Activated CD8-positive, alpha-beta T cell treated with anti-CD3 and anti-CD28 coated beads, Interleukin-2, amount 10 ng/mL, durations not matched to agents 7 days and 5 days (primary cell): ENCODE measurements at places on chromosomes 6 and 20. TPM values are rescaled to one million over a fixed set of nuclear protein-coding genes. Genes with fewer than 3 reads are reported as not detected.

- DNase-seq, result no peak
Observed at GRCh38 chr6:88358846-88359245, 192.7 kb upstream of the CNR1 start.

The TBP gene
- total RNA-seq, result 20.0 TPM

DNA sequence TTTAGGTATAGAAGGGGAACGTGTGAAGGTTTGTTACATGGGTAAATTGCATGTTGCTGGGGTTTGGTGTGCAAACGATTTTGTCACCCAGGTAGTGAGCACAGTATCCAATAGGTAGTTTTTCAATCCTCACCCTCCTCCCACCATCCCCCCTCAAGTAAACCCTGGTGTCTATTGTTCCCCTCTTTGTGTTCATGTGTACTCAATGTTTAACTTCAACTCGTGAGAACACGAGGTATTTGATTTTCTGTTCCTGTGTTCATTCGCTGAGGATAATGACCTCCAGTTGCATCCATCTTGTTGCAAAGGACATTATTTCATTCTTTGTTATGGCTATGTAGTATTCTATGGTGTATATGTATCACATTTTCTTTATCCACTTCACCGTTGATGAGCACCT lies 11.6 kb upstream of the VNN1 start:
- no peak for DNase-seq

DNA sequence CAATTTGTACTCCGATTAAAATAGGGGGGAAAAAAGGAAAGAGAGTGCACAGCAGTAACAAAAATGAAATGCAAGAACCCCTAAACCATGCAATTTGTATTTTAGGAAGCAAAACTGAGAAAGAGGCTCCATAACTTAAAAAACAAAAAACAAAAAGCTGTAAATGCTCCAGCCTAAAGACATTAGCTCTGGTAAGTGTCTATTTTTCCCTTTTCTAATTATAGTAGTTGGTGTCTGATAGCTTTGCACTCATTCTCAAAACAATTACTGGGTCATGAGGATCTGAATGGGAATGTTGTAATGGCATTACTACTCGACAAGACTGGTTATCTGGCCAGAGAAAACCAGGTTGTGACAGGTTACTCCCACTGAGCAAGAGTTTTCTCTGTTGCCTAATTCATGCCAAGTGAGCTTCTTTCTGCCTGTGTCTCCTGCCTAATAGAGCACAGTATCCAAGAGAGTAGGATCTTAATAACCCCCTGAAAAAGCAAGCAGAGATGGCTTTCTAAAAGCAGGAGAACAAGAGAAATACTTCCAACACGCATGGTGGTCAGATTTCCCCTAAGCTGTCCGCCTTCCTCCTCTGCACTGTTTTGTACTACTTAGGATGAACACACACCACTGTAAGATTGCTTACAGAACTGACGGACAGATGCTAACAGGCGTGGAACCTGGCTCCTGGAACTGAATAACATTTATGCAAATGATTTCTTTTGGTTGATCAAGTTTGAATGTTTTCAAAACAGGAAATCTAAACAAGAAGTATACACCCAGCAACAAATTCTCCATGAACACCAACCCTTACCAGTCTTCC lies 86.4 kb downstream of the FKBP5 start:
- DNase-seq, result no peak

GRCh38 chr20:17556837-17557674 lies 12.8 kb upstream of the DSTN start:
- no peak for DNase-seq

The TRIM15 gene
- total RNA-seq, result not detected

GRCh38 chr6:41736186-41736733 lies 852 bp upstream of the TFEB start:
- DNase-seq, result no peak

GRCh38 chr20:57198132-57199072 lies 68.0 kb downstream of the BMP7 start:
- DNase-seq, result no peak

- DNase-seq, result no peak
Observed at GRCh38 chr6:108648191-108648590, 87.5 kb downstream of the FOXO3 start.

The STXBP5 gene
- 21.2 TPM for total RNA-seq

GRCh38 chr6:44246663-44247337 lies at the start of gene HSP90AB1:
HSP90AB1 (plus strand) TSS chr6:44247101; CDS start chr6:44248630, 1,529 bp downstream.
- DNase-seq, result peak; percentile 97

The AVP gene
- not detected for total RNA-seq

DNA sequence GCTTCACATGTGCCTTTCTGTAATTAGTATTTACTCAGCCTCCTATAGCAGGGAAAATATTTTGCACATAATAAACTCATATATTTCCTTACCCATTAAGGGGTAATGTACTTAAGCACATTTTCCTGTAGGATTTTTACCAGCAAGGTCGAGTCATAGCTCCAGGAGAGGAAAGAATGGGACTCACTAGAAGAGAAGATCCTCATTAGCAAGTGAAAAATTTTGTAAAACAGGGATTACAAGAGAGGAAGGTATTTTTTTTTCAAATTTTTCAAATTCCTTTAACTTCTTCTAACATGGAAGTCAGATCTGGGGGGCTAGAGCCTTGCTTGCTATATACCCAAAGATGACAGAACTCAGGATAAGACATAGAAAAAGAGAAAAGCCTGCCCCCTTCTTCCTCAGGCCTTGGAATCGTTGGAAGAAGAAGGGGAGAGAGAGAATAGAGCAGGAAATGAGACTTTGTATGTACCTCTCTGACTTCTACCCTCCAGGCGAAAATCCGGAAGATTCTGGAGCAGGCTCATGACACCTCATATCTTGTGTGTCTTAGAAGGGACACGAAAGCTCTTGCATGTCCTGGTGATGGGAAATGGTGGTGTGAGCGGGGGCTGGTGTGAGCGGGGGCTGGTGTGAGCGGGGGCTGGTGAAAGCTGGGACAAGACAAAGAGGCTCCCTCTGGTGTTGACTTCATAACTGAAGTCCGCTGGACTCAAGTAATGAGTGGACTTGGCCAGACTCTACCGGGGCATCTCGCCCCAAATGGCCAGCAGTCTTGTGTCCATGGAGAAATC lies 256.9 kb upstream of the PLCB4 start:
- no peak for DNase-seq

GRCh38 chr6:164640956-164641355 lies 668.4 kb downstream of the C6orf118 start:
- no peak for DNase-seq

The OPRL1 gene
- total RNA-seq, result 2.0 TPM

GRCh38 chr20:43409577-43409913 lies 48.2 kb upstream of the SRSF6 start:
- DNase-seq, result no peak

The BMP2 gene
- not detected for total RNA-seq

The CRISP3 gene
- total RNA-seq, result not detected

DNA sequence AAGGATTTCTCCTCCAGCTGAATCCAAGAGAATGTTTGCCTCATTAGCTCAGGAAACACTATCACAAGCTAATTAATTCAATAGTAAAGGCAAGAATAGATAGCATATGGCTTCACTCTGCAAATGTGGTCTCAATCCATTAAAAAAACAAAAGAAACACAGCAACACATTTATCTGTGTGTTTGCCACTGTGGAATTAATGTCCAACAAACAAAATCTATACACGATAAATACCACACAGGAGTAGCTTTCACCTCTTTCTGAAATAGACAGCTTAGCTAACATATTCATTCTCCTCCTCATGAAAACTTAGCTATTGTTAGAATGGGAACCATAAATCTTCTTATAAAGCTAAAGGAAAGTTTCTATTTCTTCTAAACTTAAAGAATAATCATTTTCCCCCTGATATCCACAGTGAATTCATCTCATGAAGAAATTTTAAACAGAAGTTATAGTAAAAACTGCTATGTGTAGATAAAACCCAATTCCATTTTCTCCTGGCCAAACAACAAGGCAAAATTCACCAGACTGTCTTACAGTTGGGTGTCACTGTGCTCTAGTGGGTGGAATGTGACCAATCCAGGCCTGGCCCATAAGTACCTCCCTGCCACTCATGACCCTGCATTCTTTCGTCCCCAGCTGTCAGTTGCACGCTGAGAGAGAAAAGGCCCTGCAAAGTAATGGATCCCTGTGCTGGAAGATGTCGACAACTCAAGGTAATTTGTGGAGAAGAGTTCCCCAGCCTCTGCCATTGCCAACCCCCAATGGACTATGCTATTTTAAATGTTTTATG lies 92.9 kb upstream of the NRSN1 start:
- no peak for DNase-seq

The SEMG1 gene
- not detected for total RNA-seq

- DNase-seq, result no peak
Observed at GRCh38 chr20:9417665-9418064, 96.7 kb upstream of the LAMP5 start.

The ASXL1 gene
- total RNA-seq, result 97.4 TPM

DNA sequence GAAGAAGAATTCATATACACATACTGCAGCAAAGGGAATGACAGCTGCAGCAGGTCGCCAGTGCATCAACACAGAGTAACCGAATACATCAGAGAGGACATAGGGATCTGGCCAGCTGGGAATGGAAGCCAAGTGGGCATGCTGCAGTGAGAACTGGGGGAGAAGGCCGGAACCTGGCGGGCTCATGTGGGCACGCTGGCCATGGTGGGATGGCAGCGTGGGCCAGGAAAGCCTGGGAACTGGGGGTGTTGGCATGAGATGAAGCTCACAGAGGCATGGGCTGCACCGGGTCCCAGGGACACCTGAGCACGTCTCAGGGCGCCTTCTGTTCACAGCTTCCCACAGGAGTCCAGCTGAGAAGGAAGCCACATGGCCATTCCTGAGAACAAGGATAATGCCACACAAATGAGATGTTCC lies 139.5 kb upstream of the AGPAT4 start:
- DNase-seq, result no peak

The MOXD1 gene
- not detected for total RNA-seq
